ENCODE measurements at places on chromosomes 12 and 14.

DNA sequence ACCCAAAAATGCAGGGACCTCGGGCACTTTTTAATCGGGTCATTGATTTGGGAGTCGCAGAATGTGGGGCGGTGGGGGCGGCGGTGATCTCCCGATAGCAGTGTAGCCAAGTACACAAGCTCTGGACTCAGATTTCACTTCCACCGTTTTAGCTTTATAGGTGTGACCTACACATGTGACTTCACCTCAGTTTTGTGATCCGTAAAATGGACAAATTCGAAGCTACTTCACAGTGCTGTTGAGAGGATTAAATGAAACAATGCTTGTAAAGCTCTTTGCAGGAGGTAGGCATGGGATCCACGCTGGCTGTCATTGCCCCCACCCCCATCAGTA, 478 bp downstream of the RITA1 start:
- DNase-seq = no peak

GRCh38 chr14:104819361-104819781, 18.5 kb downstream of the ZBTB42 start:
- DNase-seq = no peak

DNA sequence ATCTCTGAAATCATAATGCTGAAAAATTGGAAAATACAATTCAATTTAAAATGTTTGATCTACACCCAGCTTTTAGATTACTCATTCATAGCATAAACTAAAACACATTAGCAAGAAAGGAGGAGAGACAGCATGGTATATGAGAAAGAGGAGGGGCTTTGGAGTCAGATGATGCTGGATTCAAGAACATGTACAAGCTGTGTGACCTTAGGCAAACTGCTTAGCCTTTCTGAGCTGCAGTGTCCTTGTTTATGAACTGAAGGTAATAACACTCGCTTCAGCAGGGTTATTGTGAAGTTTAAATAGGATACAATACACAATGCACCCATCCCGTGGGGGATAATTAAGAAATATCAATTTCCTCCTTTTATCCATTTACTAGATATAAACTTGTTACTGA, 79.2 kb downstream of the MAP1LC3B2 start:
- no peak for DNase-seq

DNA sequence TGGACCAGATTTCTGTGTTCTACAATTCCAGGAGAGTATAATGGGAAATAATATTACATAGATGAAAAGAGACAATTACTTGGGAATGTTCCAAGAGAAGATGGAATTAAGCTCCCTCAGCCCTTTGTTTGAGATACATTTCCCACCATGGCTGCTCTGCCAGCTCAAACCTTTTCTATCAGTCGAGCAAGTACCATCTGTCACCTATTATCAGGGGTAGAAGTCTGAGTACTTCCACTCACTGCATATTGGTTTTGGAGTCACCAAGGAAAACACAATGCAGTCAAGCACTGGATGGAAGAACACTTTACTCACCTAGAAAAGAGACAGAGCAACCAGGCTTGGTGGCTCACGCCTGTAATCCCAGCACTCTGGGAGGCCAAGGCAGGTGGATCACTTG, 270.4 kb upstream of the FAR2 start:
- DNase-seq = no peak

GRCh38 chr12:7441216-7441615, 2.7 kb downstream of the CD163L1 start:
- no peak for DNase-seq

DNA sequence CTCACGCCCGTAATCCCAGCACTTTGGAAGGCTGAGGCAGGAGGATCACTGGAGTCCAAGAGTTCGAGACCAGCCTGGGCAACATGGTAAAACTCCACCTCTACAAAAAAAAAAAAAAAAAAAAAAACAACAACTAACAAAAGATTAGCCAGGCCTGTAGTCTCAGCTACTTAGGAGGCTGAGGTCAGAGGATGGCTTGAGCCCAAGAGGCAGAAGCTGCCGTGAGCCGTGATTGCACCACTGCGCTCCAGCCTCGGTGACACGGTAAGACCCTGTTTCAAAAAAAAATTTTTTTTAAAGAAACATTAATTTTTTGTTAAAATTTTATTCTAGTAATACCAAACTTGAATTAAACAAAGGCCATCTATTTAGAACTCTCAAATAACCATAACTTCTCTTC, 77.8 kb downstream of the PPP2R5E start:
- no peak for DNase-seq

Measured in brain microvascular endothelial cell (primary cell).